CD4-positive, alpha-beta T cell (primary cell): ENCODE measurements at places on chromosomes 7 and 10.

GRCh38 chr7:22854158-22855048, 31.8 kb upstream of the TOMM7 start:
- H3K4me3 ChIP-seq, result peak overlapping the region; percentile 97
- peak; percentile 90 for DNase-seq
- H3K27ac ChIP-seq, result peak overlapping the region; percentile 69

DNA sequence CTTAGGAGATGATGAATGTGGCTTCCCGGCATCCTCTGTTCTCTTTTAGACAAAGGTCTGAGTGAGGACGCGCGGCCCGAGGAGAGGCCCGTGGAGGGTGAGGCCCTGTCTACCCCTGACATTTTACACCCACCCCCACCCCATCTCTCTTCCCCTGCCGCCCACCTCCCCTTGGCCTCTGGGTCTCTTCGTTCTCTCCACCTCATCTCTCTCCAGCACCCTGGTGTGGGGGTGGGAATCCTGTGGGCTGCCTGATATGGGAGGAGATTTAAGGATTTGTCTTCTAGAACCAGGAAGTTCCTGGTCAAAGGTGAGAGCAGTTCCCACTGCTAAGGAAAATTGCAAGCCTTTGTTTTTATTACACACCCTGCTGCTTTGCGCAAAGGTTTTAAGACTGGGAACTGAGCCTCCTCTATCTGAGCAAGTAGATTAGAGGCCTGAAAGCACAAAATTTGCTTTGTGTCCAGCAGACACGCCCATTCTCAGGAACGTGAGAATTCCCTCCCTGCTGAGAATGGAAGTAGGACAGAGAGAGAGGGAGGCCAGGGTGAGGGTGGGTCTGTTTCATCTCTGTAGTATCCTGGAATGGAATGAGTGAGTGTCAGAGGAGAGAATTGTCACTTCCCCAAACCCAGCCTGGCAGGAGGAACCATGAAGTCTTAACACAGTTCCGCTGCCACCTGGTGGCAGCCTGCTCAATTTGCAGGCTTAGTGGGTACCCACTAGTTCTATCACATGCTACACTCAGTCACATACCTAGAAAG, 91.2 kb downstream of the GTF2IRD1 start:
- no peak overlapping the region for H3K27ac ChIP-seq
- H3K4me3 ChIP-seq, result no peak overlapping the region
- no peaks in the 10 kb centered on the region for H3K27me3 ChIP-seq
- no peaks in the 10 kb centered on the region for H3K4me1 ChIP-seq
- no peak for DNase-seq

- H3K27ac ChIP-seq, result no peak overlapping the region
- no peaks in the 10 kb centered on the region for H3K27me3 ChIP-seq
- no peak overlapping the region for H3K4me3 ChIP-seq
- DNase-seq, result no peak
- H3K36me3 ChIP-seq, result no peaks in the 10 kb centered on the region
Measured at GRCh38 chr10:126504761-126505112, 116.5 kb upstream of the ADAM12 start.

GRCh38 chr10:22962817-22963216, 35.0 kb downstream of the ARMC3 start:
- no peak overlapping the region for H3K27ac ChIP-seq
- no peak for DNase-seq
- no peaks in the 10 kb centered on the region for H3K27me3 ChIP-seq
- no peaks in the 10 kb centered on the region for H3K36me3 ChIP-seq
- no peaks in the 10 kb centered on the region for H3K4me1 ChIP-seq

DNA sequence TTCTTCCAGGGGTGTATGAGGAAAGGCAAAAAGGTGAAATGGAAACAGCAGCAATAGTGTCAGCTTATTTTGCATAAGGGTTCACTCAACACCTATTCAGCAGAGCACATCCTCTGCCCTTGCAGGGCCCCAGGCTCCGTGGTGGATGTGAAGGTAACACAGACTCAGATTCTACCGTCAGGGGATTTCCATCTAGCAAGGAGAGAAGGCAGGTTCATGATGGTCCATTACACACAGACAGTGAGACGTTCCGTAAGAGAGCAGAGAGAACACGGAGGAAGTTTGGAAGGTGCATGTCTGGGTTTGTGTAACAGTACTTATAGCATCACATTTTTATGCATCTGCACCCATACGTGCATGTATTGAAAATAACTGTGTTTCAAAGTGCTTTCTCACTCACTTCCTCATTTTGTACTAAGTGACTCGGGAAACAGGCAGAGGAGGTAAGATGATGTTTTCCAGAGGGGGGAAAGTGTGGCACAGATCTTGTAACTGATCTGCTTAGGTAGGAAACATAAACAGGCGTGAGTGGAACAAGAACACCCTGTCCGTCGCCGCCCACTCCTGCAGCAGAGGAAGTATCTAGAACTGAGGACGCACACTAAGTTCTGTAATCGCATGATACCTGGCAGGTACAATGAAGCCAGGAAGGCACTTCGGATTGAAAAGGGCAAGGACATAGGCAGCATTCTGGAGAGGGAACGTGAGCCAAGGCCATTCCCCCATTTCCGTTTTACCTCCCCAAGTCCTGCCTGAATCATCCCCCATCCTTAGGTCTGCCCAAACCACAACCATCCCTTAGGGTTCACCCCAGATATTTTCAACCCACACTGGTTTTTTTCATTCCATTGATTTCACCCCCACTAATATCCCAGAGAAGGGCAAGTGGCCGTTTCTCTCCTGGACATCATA, 1.0 kb upstream of the ENO4 start:
- H3K27me3 ChIP-seq, result peaks cover 51% of the 10 kb centered on the region
- H3K27ac ChIP-seq, result no peak overlapping the region
- peaks cover 9% of the 10 kb centered on the region for H3K4me1 ChIP-seq
- DNase-seq, result no peak
- no peaks in the 10 kb centered on the region for H3K36me3 ChIP-seq

DNA sequence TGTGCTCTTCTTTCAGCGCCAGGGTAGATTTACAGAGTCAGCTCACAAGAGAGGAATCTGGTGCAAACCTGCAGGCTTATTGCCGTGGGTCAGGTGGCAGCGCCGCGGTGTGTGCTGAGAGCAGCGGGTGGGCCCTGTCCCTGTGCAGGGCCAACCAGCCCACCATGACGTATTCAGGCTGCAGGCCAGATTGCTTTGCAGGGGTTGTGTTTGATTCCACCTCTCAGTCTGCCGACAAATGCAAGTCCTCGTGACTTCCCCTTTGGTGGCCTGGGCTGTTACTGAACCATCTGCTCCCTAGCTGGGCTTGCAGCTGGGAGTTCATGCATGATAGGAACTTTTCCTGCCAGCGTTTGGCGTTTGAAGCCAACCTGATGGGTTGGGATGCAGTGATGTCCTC, 66.7 kb upstream of the LEP start:
- no peak for DNase-seq
- H3K4me1 ChIP-seq, result no peaks in the 10 kb centered on the region
- H3K27ac ChIP-seq, result no peak overlapping the region
- H3K36me3 ChIP-seq, result no peaks in the 10 kb centered on the region

- H3K4me1 ChIP-seq, result peaks cover 44% of the 10 kb centered on the region
- H3K4me3 ChIP-seq, result peak overlapping the region; percentile 75
- H3K36me3 ChIP-seq, result no peaks in the 10 kb centered on the region
- no peaks in the 10 kb centered on the region for H3K27me3 ChIP-seq
Measured at GRCh38 chr10:17644485-17644943, 563 bp downstream of the STAM start.

- no peaks in the 10 kb centered on the region for H3K36me3 ChIP-seq
- H3K27me3 ChIP-seq, result no peaks in the 10 kb centered on the region
- H3K4me1 ChIP-seq, result peaks cover 82% of the 10 kb centered on the region
- peak overlapping the region; percentile 18 for H3K27ac ChIP-seq
- peak; percentile 80 for DNase-seq
Measured at GRCh38 chr7:3065724-3066143, 22.1 kb upstream of the CARD11 start.

GRCh38 chr7:46811529-46811928, 770.4 kb downstream of the TNS3 start:
- H3K36me3 ChIP-seq, result no peaks in the 10 kb centered on the region
- H3K4me3 ChIP-seq, result no peak overlapping the region
- no peak overlapping the region for H3K27ac ChIP-seq

DNA sequence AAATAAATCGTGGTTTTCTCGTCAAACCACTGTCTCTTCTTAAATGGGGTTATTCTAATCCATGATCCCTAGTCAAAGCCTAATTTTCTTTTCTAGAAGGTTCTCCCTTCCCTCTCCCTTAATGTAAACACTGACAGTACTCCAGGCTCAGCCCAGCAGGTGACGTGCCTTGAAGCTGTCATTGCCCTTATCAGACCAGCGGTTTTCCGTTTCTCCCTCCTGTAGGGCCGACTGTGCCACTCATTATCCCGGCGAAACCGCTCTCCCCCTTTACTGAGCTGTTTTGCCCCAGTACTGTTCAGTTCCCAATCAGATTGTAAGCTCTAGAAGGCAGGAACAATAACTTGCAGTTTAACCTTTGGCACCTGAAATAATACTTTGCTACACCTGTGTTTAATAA, 153.5 kb upstream of the RHEB start:
- DNase-seq, result no peak
- no peak overlapping the region for H3K27ac ChIP-seq
- no peak overlapping the region for H3K4me3 ChIP-seq
- no peaks in the 10 kb centered on the region for H3K27me3 ChIP-seq
- H3K4me1 ChIP-seq, result no peaks in the 10 kb centered on the region

DNA sequence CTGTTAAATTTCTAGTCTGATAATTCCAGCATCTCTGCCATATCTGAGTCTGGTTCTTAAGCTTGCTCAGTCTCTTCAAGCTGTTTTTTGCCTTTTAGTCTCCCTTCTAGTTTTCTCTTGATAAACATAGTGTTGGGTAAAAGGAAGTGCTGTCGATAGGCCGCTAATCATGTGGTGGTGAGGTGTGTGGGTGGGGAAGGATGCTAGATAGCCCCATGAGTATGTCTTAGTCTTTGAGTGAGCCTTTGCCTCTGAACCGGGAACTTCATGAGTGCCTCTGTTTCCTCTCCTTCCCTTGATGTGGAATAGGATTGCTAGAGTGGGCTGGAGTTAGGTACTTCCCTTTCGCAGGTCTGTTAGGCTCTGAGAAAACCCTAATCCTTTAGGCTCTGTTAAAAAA, 441.8 kb downstream of the INHBA start:
- DNase-seq, result no peak
- H3K27me3 ChIP-seq, result no peaks in the 10 kb centered on the region
- no peaks in the 10 kb centered on the region for H3K36me3 ChIP-seq
- no peak overlapping the region for H3K4me3 ChIP-seq

- H3K27ac ChIP-seq, result no peak overlapping the region
- H3K4me3 ChIP-seq, result no peak overlapping the region
- H3K36me3 ChIP-seq, result no peaks in the 10 kb centered on the region
Measured at GRCh38 chr7:138449580-138449979, 10.5 kb upstream of the TRIM24 start.

DNA sequence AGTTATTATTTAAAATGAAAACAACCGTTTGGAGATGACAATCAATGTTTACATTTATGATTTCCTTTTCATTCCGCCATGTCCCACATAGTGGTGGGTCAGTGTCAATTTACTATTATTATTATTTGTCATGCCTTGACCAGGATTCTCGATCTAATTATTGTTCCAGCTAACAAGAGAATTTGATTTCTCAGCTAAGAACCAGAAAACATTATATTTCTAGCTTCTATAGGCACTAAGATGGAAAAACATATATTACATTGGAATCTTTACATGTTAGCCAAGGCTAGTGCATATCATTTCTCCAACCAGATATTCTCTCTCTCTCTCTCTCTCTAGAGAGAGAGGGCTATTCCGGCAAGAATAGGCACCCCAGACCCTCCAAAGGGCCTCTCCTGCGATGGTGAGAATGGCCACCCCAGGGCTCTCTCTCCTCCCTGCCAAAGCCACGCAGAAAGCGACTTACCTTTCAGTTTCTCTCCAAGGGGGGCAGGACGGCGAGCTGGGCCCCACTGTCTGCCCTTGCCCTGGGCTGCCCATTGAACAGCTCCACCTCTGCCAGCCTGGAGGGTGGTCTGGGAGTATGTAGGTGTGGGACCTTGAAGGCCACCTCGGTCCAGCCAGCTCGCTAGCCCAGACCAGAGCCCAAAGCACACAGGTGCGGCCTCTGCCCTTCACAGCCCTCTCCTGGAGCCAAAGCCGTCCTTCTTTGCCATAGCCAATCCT, 2.4 kb downstream of the HOXA3 start:
- H3K4me3 ChIP-seq, result no peak overlapping the region
- H3K4me1 ChIP-seq, result peaks cover 53% of the 10 kb centered on the region
- no peaks in the 10 kb centered on the region for H3K36me3 ChIP-seq
- DNase-seq, result no peak
- H3K27ac ChIP-seq, result no peak overlapping the region
- peaks cover 86% of the 10 kb centered on the region for H3K27me3 ChIP-seq

GRCh38 chr10:61120805-61121204, 176.8 kb upstream of the RHOBTB1 start:
- H3K27me3 ChIP-seq, result no peaks in the 10 kb centered on the region
- no peak for DNase-seq
- H3K4me3 ChIP-seq, result no peak overlapping the region
- no peak overlapping the region for H3K27ac ChIP-seq

- no peaks in the 10 kb centered on the region for H3K36me3 ChIP-seq
- peaks cover 22% of the 10 kb centered on the region for H3K4me1 ChIP-seq
- DNase-seq, result no peak
- H3K27me3 ChIP-seq, result peaks cover 18% of the 10 kb centered on the region
- no peak overlapping the region for H3K27ac ChIP-seq
Measured at GRCh38 chr7:128136215-128136597, 104.9 kb upstream of the LEP start.

- no peak overlapping the region for H3K27ac ChIP-seq
- H3K4me3 ChIP-seq, result no peak overlapping the region
- no peak for DNase-seq
- H3K27me3 ChIP-seq, result no peaks in the 10 kb centered on the region
- no peaks in the 10 kb centered on the region for H3K4me1 ChIP-seq
- H3K36me3 ChIP-seq, result no peaks in the 10 kb centered on the region
Measured at GRCh38 chr7:42155584-42156290, 81.3 kb downstream of the GLI3 start.

- peak; percentile 11 for DNase-seq
- H3K4me3 ChIP-seq, result no peak overlapping the region
- peaks cover 6% of the 10 kb centered on the region for H3K4me1 ChIP-seq
- H3K36me3 ChIP-seq, result no peaks in the 10 kb centered on the region
- H3K27me3 ChIP-seq, result no peaks in the 10 kb centered on the region
- no peak overlapping the region for H3K27ac ChIP-seq
Measured at GRCh38 chr10:119608316-119609155, 11.8 kb upstream of the TIAL1 start.

DNA sequence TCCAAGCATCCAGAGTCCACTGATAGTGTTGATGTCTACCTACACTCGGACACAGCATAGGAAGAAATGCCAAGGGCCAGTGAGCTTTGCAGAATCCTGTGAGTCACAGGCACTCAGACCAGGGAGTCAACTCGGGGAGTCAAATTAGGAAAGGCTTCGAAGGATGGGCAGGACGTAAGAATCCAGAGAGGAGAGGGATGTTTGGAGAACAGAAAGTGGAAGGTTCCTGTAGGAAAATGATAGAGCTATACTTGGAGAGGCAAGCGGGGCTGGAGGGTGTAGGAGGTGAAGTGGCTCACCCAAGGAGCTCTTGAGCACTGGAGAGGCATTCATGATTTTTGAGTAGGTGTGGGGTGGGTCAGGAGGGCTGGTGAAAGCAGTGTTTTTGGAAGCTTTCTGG, 3.0 kb downstream of the ZYX start:
- H3K36me3 ChIP-seq, result peaks cover 24% of the 10 kb centered on the region
- DNase-seq, result no peak
- H3K4me3 ChIP-seq, result no peak overlapping the region
- H3K27me3 ChIP-seq, result no peaks in the 10 kb centered on the region
